ENCODE measurements at places on chromosomes 13 and 19.

- DNase-seq, result no peak
Measured at GRCh38 chr13:48801255-48801654, 147.5 kb downstream of the CYSLTR2 start.

DNA sequence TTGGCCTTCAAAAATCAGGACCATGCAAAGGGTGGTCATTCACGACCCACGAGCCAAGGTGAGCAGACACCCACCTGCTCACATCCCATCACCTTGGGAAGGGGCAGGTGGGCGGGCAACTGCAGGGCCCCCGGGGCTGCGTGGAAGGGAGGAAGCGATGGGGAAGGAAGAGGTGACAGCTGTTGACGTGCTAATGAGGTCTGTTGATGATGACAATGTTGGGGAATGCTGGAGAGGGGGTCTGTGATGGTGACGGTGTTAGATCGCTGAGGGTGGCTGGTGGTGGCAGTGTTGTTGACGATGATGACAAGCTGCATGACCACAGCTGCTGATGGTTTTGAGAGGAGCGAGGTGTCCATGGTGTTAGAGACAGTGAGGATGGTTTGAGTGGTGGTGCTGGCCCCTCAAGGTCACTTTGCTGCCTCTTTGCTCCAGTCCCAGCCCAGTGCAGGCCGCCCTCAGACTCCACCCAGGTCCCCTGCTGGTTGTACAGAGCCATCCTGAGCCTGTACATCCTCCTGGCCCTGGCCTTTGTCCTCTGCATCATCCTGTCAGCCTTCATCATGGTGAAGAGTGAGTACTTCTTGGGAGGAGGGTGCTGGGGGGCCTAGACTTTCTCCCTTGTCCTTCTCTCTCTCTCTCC is 900 bp downstream of the MCEMP1 start:
- DNase-seq, result no peak

- DNase-seq, result no peak
Measured at GRCh38 chr13:49746111-49746510, 46.4 kb downstream of the KPNA3 start.

DNA sequence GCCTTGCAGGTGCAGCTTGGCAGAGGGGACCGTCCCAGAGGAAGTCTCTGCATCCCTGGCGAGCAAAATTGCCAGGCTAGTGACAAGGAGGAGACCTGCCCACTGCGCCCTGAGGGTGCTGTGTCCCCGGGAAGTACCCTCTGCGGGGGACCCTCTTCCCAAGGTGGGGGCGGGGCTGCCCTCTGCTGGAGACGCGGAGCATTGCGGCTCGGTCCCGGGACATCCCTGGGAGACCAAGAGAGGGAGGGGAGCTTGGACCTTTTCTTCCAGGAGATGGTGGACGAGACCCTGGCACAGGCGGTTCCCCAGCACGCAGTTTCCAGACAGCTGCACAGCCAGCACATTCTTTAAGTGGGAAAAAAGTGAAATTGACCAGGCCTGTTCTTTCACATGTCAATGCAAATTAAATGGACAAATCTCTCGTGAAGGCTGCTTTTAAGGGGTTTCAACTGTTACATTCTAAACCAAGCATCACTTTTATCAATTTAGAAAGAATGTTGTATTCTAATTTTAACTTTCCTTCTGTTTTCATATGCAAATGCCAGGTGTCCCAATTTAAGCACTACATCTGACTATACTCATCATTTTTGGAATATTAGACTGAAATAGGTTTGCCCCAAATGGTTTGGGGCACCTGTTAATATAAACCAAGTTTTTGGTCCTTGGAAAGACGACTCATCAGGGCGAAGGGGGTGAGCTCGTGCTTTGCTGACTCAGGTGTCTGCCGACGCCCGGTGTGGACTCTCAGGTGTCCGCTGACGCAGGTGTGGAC is 60.7 kb downstream of the MCF2L start:
- peak; percentile 12 for DNase-seq

DNA sequence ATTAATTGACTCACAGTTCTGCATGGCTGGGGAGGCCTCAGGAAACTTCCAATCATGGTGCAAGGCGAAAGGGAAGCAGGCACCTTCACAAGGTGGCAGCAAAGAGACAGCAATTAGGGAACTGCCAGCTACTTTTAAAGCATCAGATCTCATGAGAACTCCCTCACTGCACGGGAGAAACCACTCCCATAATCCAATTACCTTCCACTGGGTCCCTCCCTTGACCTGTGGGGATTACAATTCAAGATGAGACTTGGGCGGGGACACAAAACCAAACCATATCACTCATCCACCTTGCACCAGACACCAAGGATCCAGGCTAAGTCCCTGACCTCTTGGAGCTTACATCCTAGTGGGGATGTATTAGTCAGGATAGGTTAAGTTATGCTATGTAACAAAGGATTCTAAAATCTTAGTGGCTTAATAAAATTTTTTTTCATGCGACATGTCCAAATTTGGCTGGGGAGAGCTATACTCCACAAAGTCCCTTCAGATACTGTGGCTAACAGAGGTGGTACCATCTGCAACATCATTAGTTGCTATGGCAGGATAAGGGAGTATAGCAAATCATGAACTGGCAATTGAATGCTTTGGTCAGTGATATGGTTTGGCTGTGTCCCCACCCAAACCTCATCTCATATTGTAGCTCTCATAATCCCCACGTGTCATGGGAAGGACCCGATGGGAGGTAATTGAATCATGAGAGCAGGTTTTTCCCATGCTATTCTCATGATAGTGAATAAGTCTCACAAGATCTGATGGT is 8.3 kb upstream of the FAM187B start:
- DNase-seq, result no peak

All from NCI-H510A (cell line).